ENCODE measurements at places on chromosomes 1 and 21.

GRCh38 chr1:51697166-51697565 lies 80.3 kb downstream of the OSBPL9 start:
- DNase-seq = no peak
- H3K27me3 ChIP-seq = no peaks in the 10 kb centered on the region
- H3K36me3 ChIP-seq = no peaks in the 10 kb centered on the region
- H3K4me3 ChIP-seq = no peak overlapping the region
- peaks cover 36% of the 10 kb centered on the region for H3K4me1 ChIP-seq

- no peaks in the 10 kb centered on the region for H3K36me3 ChIP-seq
- peaks cover 9% of the 10 kb centered on the region for H3K27me3 ChIP-seq
- no peaks in the 10 kb centered on the region for H3K4me1 ChIP-seq
- H3K4me3 ChIP-seq = no peak overlapping the region
- no peak for DNase-seq
Measured at GRCh38 chr1:77415579-77415978, 133.8 kb downstream of the AK5 start.

- H3K36me3 ChIP-seq = no peaks in the 10 kb centered on the region
- H3K27me3 ChIP-seq = no peaks in the 10 kb centered on the region
- H3K27ac ChIP-seq = no peak overlapping the region
- no peak for DNase-seq
- no peaks in the 10 kb centered on the region for H3K4me1 ChIP-seq
Measured at GRCh38 chr1:44315521-44315920, 39.5 kb downstream of the ERI3 start.

GRCh38 chr1:44523593-44524591 lies 118.8 kb downstream of the RNF220 start:
- DNase-seq = no peak
- H3K27ac ChIP-seq = no peak overlapping the region
- H3K27me3 ChIP-seq = no peaks in the 10 kb centered on the region
- peaks cover 11% of the 10 kb centered on the region for H3K4me1 ChIP-seq
- H3K4me3 ChIP-seq = peak overlapping the region; percentile 29
